MCF 10A (cell line): ENCODE measurements at places on chromosomes 5 and 9.
A peak's percentile ranks its signal among the peaks of the same experiment; 100 is the strongest.

DNA sequence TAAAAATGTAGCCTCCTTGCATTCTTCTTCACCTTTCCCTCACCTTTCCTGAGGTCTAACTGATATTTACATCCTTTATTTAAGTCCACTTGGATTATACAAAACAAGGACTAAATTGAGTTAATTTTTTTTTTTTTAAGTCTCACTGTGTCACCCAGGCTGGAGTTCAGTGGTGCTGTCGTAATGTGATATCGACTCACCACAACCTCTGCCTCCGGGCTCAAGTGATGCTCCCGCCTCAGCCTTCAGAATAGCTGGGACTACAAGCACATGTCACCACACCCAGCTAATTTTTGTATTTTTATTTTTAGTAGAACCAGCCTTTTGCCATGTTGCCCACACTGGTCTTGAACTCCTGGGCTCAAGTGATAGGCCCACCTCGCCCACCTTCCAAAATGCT, 195.3 kb downstream of the BNC2 start:
- DNase-seq: peak; percentile 34

DNA sequence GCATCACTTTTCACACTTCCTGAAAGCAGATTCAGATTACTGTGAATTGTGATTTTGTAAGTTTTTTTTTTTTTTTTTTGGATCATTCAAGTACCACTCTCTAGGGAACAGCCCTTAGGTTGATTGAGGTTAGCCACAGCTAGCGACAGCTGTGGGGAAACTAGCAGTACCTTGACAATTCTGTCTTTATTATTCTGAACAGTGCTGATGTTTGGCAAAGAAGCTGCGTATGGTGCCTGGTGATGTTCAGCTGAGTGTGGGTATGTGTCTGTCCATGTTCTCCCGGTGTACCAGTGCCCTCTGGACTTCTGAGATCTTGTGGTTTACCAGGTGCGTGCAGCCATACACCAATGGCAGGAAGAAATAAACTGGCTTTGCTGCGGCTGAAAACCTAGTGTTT, 117.3 kb upstream of the PLPPR1 start:
- no peak for DNase-seq

GRCh38 chr5:91072881-91073280, 310.2 kb downstream of the ARRDC3 start:
- no peak for DNase-seq

GRCh38 chr9:89532944-89533343, 35.0 kb upstream of the SEMA4D start:
- DNase-seq: no peak

DNA sequence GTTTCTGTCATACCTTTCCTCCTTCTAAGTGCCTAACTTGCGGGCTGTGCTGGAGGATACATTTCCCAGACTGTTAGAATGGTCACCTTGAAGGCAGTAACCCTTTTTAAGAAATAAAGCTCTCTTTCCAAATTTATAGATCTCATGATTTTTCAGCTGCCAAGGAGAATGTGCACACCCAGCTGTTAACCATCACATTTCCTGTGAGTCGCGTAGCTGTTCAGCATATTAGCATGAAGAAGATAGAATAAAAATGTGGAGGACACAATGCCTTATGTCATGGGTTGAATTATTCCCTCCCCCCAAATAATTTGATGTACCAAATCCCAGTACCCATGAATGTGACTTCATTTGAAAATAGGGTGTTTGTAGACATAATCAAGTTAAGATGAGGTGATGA, 729.4 kb downstream of the MTRR start:
- no peak for DNase-seq
